ENCODE measurements at places on chromosomes 2 and 18.

DNA sequence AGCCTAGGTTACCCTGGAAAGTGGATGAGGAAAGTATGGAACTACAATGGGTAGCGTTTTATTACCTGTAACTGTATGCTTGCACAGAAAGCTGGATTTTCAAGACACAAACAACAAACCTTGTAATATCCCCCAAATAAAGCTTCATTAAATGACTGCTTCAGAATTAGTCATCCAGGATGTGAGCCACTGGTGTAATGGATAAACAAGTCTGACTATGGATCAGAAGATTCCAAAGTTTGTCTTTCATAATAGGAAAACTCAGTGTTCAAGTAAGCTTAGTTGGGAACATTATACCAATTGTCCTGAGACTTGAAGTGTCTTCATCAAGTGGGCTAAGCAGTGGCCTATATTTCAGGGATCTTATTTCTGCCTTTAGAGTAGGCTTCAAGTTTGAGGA, 518.8 kb downstream of the LRP1B start:
- no peak for DNase-seq

- DNase-seq, result no peak
These were observed 386.0 kb upstream of the ATP5MC3 start for GRCh38 chr2:175567435-175568061.

- DNase-seq, result peak; percentile 25
These were observed 745.0 kb downstream of the CBLN2 start for GRCh38 chr18:71798986-71799673.

DNA sequence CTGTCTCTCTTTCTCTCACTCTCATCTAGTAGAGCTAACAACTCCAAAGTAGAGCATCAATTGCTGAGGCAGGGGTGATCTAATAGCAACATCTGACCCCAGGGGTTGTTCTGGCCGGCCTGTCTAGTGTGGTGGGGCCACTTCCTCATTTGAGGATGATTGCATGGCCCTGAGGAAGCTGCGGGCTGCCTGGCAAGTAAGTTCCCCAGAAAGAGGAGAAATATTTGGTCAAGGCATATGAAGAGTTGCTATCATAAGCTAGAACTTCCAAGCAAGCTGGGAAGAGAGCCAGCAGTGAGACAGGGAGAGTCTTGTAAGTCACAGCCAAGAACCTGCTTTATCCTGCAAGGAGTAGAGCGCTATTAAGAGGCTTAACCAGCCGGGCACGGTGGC, 50.8 kb upstream of the TMEM87B start:
- no peak for DNase-seq

DNA sequence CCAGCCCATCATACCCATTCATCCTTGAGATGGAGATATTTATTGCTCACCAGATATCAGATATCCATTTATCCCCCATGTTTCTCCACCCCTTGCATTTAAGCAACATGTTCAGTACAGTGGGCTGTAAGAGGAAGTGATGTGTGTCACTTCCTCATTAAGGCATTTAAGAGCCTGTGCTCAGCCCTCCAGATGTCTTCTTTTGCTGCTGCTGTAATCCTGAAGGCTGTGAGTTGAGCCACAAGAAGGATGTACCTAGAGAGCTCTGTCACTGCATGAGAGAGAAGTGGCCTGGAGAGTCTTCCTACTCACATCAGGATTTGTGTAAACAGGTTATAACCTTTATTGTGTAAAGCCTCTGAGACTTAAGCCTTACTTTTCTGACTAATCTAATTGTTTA, 151.8 kb upstream of the UNC80 start:
- no peak for DNase-seq

DNA sequence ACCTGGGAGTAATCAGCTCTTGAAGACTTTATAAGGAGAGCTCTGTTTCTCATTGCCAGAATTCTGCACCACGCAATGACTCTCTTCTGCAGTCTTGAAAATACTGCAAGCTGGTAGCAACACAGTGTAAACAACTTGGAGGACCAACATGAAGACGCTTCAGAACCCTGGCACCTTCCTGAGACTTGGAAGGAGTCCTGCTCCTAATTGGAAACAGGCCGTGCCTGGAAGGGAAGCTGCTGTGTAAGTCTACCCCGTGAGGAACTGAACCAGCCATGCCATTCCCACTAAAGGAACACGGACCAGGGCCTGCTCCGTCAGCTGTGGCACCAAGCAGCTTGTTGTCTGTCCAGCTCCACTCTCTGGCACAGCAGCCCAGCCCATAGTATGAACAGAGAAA, 171.1 kb downstream of the PAX3 start:
- DNase-seq, result peak; percentile 7

- DNase-seq, result no peak
These were observed 451.4 kb upstream of the SLC14A2 start for GRCh38 chr18:45163871-45164270.

DNA sequence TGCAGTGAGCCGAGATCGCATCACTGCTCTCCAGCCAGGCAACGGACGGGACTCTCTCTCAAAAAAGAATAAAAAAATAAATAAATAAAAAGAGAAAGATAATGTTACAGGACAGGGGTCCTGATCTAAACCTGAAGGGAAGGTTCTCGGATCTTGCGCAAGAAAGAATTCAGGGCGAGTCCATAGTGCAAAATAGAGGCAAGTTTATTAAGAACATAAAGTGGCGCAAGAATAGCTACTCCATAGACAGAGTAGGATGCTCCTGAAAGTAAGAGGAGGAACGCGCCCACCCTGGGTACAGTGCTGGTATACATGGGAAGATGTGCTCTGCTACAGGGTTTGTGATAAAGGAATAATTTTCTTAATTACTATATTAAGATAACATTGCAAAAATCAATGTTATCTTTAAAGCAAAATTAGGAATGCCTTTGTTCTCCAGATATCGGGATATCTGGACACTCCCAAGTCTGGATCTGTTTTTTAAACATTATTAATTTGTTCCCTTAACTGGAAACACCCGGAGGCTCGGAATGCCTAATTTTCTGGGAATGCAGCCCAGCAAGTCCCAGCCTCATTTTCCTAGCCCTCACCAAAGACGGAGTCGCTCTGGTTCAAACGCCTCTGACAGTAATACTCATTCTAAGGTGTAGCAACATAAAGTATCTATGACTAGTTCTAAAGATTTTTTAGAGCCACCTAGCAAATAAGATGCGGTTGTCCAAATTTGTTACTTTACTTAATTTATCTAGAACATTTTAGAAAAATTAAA, 38.8 kb downstream of the ACSL3 start:
- no peak for DNase-seq

DNA sequence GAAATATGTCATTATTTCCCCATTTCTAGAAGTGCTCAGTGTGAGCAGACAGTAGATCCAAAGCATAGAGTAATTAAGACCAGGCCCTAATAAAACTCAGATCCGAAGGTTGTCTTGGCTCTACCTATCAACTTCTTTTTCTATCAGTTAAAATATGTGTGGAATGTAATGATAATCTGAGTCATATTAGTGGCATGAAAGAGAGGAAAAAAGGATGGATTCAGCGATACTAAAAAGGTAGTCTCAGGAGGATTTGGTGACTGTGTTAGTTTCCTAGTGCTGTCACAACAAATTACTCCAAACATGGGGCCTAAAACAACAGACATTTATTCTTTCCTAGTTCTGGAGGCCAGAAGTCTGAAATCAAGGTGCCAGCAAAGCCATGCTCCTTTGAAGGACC, 103.7 kb upstream of the NABP1 start:
- DNase-seq, result no peak

DNA sequence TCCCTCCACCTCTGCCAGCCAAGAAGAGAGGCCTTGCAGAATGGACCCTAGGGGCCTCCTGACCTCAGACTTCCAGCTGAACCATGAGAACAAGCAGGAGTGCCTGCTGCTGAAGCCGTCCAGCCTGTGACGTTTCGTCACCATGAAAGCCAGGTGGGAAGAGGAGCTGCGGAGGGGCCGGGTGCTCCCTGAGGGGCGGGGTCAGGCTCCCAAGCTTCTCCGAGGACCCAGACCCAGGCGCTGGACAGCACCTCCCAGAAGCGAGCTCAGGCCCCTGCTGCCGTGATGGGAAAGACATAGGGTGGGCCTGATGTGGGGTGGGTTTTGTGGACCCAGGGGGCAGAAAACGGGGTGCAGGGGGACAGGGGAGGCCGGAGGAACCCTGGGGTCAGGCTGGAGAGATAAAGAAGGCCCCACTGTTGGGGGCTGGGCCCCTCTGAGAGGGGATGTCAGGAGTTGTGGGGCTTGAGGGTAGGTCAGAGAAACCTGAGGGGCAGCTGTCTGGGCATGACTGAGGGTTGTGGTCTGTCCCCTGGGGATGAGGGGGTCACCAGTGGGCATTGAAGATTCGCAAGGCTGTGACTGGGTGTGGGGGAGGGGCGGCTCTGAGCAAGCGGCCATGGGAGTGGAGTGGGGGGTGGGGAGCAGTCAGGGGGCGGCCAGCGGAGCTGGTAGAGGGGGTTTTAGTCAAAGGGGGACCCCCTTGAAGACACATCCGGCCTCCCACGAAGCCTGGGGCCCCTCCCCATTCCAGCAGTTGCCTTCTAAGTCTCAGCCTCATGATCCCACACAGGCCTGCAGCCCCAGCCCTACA, 73.4 kb upstream of the ODC1 start:
- no peak for DNase-seq

- no peak for DNase-seq
These were observed 414.0 kb downstream of the ERBB4 start for GRCh38 chr2:212124598-212124997.

DNA sequence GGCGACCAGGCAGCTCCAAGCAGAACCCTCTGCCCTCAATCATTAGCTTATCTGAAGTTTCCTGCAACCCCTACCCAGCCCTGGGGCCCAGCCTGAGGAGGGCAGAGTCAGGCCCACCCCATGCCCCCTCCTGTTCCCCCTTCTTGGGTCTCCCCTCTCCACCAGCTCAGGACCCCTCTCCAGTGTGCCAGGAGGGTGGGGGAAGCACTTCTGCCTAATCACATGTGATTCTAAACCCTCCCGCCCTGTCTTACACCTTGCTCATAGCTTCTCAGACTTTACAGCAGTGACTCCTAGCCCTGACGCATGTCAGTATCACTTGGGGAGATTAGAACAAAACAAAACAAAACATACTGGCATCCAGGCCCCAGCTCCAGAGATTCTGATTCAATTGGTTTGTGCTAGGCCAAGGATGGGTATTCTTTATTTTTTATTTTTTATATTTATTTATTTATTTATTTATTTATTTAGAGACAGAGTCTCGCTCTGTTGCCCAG, 42.5 kb upstream of the ASAP2 start:
- DNase-seq, result no peak

- DNase-seq, result no peak
These were observed 11.0 kb downstream of the SIGLEC15 start for GRCh38 chr18:45836242-45837205.

DNA sequence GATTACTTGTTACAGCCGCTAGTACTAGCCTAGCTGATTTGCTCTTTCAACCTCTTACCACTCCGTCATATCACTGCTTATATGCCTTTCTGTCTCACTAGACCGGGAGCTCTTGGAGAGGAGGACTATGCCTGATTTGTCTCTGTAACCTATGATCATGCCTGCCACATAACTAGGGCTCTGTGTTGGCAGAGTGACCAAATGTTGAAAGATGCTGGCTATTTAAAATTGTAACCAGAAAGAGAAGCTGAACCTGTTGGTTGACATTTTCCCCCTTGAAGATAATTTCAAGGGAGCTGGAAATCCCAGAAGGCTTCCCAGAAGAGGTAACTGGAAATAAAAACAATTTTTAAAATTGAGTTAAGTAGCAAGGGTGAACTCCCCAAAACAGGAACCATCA, 124.1 kb upstream of the MYCN start:
- no peak for DNase-seq

DNA sequence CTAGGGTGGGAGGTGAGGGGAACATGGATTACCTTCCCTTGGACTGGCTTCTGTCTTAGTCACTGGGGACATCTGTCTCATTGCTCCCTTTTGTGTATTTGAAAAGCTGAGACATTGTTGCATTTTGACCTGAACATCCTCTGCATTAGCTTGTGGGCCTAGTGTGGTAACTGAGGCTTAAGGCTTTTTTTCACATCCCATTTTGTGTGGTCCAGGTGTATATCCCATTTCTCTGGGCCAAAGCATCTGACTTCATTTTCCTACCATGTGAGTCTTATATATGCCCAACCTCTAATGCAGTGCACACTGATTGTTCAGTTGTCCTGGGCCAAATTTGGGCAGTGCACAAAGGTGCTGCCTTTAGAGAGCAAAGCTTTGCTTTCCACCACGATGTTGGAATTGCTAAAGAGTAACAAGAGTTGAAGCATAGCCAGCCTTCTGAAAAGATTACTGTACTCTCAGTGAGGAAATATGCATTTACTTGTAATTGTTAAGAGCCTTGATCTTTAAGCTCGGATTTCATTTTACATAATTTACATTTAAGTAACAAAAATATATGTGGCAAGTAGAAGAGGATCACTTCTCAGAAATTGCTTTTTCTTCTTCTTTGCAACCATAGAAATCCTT, 13.3 kb downstream of the PRKCE start:
- DNase-seq, result no peak

DNA sequence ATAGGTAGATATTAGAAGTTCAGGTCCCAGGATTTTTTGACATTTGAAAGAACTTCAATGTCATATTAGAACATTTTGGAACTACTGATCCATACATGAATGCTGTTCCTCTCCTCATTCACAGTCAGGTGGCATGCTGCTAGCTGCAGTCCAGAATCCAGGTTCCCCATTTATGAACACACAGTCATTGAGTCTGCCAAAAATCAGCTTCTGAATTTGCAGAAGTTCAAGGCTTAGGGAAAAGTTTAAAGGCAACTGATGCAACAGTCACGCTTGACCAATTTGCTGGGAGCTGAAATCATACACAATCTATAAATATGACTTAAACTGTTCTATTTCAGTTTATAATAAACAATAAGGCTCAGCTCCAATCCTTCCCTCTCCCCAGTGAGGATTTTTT, 17.3 kb upstream of the TTR start:
- DNase-seq, result no peak

DNA sequence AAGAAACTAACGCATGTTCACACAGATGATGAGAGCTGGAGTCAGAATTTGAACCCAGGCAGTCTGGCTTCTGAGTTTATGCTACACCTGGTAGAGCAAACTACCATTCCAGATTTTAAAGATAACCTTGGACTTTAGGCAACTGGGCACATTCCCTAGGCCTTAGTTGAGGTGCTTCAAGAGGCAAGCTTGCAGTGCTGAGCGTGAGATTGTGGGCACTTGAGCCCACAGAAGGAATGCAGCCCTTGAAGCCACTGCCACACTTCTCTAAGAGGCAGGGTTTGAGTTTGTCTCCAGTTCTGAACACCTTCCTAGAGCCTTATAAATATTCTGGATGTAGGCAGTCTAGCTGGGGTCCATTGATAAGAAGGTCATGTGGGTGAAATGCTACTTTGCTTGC, 216.1 kb upstream of the SLC14A2 start:
- DNase-seq, result no peak

- DNase-seq, result no peak
These were observed 72.5 kb downstream of the XIRP2 start for GRCh38 chr2:166960702-166961270.

- peak; percentile 51 for DNase-seq
These were observed 4.4 kb upstream of the NEU4 start for GRCh38 chr2:241804326-241805229.

Measured in fibroblast of skin of scalp (primary cell).